Dorsolateral prefrontal cortex (tissue), 122 donors: ENCODE measurements at places on chromosomes 7 and 10.

- no peak for DNase-seq
These were observed 238.3 kb upstream of the RNF32 start for GRCh38 chr7:156402255-156402654.

DNA sequence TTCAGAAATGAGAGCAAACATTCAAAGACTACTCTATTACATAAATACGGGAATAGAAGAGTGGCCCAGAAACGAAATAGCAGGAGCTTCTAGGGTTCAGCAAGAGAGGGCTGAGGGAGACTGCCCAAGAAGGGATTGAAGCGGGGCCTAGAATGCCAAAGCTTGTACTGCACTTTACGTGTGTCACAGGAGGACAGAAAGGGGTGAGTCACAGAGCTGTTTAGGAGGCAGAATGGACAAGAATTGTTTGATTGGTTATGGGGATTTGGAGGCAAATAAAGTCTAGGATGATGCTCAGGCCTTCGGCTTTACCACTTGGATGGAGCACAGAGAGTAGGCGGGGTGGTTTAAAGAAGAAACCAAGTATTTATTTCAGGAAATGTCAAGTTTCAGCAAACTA is 11.3 kb upstream of the FXYD4 start:
- DNase-seq = no peak

DNA sequence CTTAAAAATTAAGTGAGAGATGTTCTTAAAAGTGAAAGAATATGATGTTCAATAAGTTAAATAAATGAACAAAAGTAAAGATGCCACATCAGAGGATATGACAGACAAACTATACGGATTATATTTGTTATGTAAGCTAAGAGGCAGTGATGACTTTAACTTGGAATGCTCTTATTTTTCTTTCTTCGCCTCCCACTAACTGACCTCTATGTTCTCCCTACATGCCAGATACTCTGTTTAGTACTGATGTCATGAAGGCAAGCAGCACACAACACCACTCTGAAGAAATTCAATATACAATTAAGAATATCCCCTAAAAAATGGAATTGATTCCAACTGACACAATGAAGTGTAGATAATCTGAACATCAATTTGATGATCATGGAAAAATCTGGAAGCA is 223.4 kb downstream of the DOCK4 start:
- DNase-seq = no peak

DNA sequence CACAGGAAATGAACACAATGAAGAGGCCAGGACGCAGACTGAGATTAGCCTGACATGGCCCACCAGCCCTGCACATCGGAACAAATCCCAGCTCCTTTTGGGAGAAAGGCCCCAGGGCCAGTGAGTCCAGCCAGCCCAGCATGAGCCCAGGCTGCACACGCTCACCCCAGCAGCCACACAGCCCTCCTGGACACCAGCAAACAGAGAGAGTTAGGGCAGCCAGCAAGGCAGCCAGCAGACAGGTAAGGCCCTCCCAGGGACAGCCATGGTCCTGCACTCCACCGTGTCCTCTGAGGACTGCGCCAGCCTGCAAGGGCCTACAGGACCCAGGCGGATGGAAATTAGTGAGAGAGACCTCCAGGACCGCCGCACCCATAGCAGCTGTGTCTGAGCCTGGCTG is 8.1 kb upstream of the GRID1 start:
- no peak for DNase-seq

DNA sequence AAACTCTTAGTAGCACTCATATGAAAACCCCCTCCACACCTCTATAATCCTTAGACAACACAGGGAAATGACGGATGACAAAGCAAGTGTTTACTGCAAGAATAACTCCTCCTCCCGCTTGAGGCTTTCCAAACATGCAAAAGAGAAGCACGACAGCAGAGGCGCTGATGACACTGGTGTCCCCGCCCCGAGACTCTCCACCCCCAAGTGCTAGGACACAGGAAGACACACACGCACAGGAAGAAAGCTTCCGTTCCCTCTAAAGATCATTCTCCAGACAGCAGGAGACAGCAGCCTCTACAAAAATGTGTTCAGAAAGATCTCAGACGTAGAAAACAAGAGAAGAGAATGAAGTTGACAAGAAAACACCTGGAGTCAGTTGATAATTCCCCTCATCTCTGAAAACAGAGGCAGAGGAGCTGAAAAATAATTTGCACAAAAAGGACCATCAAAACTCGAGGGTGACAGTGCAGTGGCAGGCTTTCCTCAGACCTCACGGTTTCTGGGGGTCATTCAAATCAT is 90.2 kb downstream of the DLG5 start:
- DNase-seq = peak; percentile 69

DNA sequence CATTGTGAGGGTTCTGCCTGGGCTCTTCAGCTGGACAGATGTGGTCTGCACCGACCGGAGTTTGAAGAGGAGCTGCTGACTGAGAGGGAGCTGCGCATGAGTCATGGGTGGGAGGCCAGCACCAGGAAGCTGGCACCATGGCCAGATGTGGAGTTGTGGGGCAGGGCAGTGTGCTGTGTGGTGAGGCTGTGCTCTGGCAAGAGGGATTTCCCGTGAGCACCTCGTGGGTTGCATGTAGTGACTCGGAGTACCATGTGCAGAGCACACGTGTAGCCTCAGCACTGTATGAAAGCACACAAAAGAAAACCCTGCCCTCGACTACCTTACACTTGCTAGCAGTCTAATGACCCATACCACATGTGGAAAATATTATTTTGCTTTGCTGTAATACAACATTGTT is 103.4 kb downstream of the WNT2 start:
- no peak for DNase-seq

DNA sequence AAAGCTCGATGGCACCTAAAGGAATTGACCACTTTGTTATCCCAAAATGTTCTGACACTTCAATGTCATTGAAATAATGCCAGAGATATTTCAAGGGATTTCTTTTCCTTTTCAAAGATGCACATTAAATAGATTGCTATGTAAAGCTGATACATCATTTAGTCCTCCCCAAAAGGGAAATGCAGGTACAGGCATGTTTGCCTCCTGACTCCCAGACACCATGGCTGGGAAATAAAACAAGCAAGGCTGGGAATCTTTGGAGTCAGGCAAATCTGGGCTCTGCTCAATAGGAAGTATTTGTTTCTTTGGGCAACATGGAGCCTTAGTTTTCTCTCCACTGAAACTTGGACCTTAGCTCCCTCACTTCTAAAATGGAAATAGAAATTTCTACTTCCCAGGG is 230.8 kb upstream of the LRRTM3 start:
- no peak for DNase-seq

- DNase-seq = peak; percentile 61
These were observed 7.1 kb downstream of the SHH start for GRCh38 chr7:155804897-155805825.

- DNase-seq = no peak
These were observed 1.8 kb downstream of the CYP3A43 start for GRCh38 chr7:99829524-99830160.

DNA sequence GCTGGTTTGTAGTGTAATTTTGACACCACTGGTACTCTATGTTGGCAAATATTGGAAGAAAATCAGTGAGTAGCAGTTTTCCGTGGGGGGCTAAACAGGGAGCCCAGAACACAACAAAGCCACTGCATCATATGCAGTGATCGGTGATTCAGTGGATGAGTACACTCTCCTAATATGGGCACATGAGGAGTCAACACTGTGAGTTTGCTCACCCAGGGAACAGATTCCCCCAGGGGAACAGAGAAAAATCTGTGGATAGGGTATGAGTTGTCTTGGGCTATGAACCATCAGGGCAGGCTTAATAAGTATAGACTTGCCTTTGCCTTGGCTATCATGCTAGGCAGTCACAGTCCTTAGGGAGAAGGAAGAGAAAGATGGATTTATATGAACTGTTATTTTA is 227.7 kb upstream of the SEMA3E start:
- no peak for DNase-seq

DNA sequence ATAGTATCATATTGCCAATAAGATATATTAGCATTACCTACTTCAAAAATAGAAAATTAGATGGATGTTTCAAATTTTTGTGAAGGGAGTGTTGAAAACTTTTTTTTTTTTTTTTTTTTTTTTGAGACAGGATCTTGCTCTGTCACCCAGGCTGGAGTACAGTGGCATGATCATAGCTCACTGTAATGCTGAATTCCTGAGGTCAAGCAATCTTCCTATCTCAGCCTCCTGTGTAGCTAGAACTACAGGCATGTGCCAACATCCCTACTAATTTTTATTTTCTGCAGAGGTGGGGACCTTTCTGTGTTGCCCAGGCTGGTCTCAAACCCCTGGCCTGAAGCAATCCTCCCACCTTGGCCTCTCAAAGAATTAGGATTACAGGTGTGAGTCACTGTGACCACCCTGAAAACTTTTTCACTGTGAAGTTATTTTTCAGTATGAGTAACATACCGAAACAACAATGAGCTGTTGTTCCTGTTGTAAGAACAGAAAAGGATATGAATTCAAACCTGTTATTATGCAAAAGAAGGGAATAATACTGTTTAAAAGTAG is 266.9 kb downstream of the NEBL start:
- DNase-seq = no peak
